ENCODE measurements at places on chromosomes 7 and 10.

DNA sequence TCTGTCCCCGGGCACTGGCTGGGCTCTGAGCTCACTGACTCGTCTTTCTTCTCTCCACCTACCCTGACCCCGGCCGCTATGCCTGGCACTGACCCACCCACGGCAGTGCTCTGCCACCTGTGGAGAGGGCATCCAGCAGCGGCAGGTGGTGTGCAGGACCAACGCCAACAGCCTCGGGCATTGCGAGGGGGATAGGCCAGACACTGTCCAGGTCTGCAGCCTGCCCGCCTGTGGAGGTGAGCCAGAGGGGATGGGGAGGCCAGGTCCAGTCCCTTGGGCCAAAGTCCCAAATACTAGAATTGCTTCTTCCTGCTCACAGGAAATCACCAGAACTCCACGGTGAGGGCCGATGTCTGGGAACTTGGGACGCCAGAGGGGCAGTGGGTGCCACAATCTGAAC, 27.3 kb downstream of the TBATA start:
- DNase-seq, result no peak

DNA sequence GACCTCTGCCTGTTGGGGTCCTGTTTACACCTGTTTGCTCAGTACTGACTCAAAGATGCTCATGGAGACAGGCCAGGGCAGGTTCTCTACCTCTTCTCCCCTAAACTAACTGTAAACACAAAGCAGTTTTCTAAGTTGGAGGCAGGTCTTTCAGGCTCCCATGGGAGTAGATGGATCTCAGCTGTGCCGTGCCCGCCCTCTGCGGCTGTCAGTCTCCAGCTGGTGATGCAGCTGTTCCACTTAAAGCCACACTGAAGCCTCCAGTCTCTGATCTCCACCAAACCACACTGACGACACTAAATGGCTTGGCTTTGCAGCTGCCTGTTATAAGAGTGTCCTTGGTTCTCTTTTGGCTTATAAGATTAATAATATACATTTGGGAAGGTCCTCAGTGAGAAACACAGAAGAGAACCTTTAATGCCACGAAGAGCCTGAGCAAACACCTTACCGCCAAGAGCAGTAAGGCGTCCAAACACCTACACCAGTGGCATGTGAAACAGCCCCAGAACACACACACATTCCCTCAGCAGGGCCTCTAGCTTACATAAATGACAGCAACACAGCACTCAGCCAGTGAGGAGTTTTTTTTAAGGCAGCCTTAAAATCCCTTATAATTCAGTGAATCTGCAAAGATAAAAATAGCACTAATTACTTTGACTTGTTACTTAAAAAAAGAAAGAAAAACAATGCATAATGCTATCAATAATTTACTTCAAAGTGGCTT, 60.4 kb upstream of the KCNIP2 start:
- DNase-seq, result no peak

GRCh38 chr7:129799350-129799955, 153.3 kb downstream of the UBE2H start:
- no peak for DNase-seq

DNA sequence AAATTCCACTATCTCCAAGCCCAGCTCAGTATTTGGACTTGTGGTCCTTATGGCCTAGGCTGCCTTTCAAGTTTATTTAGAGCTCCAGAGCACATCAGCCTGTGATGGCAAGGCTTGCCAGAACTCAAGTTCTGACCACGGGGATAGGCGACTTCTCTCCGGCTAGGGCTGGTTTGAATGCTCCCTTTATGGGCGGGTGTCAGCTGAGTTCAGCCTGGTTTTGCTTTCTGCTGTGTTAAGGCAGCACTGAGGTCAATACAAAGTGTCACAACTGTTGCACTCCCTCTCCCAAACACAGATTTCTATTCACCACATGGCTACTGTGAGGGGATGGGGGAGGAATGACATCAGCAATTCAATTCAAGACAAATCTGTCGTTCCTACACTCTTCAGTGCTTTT, 318.1 kb upstream of the MYO3A start:
- no peak for DNase-seq

DNA sequence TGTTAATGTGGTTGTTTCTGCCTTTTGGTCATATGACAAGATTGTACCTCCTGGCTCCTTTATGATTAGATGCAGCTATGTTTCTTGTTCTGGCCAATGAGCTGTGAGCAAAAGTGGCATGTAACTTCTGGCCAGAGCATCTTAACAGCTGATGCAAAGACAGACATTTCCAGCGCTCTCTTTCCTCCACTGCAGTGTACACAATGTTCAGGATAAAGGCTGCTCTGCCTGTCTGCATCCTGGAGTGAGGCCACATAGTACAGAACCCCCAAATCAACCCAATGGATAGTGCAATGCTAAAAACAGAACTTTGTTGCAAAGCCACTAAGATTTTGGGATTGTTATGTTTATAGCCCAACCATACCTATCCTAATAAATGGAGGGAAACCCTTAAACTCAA, 17.9 kb downstream of the EPC1 start:
- no peak for DNase-seq

DNA sequence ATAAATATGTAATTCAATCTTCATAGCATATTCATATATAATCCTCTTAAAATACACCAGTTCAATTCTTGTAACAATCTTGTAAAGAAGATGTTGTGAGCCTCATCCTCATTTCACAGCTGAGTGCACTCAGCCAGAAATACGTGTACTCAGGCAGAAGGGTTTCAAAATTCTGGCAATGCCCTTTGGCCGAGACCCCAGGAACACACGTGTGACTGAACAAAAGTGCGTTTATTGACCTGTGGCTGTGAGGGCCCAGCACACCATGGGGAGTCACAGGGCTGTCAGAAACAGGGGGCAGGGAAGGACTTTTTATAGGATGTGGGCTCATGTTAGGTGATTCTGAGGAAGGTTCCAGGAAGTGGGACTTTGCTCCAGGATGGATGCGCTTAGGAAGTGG, 21.5 kb downstream of the GIMAP8 start:
- no peak for DNase-seq

DNA sequence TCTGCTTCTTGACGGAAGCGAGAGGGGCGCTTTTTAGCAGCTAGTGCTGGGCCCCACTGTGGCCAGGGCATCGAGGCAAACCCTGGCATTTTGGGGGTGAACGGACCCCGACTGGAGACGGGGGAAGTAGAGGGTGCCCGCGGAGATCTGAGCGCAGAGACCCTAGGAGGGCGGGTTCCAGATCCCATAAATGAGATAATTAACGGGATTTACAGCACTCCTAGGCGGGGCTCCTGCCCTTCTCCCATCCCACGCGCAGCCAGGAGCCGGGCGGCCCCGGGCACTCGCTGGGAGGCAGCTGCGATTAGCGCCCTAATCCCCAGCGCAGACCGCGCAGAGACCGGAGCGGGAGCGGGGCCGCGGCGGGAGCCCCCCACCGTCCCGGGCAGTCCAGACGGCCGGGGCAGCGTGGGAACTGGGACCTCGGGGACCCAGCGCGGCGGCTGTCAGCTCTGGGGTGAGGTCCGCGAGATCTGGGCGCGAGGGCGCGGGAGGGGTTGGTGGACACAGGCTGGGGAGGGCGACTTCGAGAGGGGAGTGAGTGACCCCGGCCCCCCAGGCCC, 735 bp downstream of the JCAD start:
- no peak for DNase-seq

DNA sequence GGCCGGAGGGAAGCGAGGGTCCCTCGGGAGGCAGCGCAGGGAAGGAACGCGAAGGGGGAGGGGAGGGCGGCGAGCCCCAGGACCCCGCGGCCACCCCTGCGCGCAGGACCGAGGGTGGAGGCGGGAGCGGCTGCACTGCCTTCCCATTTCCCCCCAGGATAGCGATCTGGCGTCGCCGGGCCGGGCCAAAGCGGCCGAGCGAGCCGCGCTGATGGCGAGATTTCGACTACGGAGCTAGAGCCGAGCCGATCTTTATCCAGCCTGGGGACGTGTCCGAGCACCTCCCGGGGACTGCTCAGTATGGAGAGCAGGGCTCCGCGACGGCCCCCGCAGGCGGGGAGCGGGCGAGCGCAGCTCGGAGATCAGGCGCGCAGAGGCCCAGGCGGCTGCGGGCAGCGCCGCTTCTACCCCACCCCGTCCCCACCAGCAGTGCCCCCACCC, 590 bp upstream of the CRTAC1 start:
- DNase-seq, result no peak
